ENCODE measurements at places on chromosomes 6 and 20.

DNA sequence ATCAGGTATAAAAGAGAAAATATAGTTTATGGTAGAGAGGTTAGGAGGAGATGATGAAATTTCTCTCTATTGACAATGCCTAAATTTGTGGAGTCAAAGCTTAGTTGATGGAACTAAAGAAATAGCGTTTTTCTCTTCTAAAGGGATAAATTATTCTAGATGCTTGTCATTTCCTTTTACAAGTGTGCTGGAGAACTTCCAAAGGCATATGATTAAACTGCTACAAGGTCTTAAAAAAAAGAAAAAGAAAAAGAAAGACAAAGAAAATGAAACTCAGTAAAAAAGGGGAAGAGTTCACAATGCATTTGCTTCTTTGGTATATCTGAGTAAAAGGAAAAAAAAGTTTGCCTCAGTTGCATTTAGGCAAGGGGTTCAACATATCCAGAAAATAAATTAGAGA is 499.8 kb upstream of the PTCHD4 start:
- H3K27ac ChIP-seq: no peak overlapping the region
- H3K4me1 ChIP-seq: no peaks in the 10 kb centered on the region
- H3K4me3 ChIP-seq: no peak overlapping the region
- DNase-seq: no peak
- no peaks in the 10 kb centered on the region for H3K36me3 ChIP-seq

DNA sequence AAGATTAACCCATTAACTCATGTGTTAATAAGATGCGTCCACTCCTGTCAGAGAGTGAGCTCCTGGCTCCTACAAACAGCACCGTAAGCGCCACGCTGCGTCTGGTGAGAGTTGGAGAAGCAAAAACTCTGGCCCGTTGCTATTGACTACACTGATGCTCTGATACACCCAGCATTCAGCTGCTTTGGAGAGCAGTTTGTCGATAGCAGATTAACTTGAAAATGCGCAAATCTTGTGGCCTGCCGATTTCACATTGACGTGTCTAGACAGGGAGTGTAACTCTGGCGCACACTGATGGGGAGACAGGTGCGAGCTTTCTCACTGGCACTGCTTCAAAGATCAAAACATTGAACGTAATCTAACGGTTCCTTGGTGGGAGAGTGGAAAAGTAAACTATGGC is 151.7 kb upstream of the RPS6KA2 start:
- DNase-seq: no peak
- no peaks in the 10 kb centered on the region for H3K4me1 ChIP-seq
- no peak overlapping the region for H3K4me3 ChIP-seq
- no peaks in the 10 kb centered on the region for H3K27me3 ChIP-seq
- no peaks in the 10 kb centered on the region for H3K36me3 ChIP-seq

- no peak overlapping the region for H3K4me3 ChIP-seq
- no peaks in the 10 kb centered on the region for H3K27me3 ChIP-seq
- H3K27ac ChIP-seq: no peak overlapping the region
- no peak for DNase-seq
Observed at GRCh38 chr6:8059129-8059528, 5.1 kb downstream of the BLOC1S5 start.

DNA sequence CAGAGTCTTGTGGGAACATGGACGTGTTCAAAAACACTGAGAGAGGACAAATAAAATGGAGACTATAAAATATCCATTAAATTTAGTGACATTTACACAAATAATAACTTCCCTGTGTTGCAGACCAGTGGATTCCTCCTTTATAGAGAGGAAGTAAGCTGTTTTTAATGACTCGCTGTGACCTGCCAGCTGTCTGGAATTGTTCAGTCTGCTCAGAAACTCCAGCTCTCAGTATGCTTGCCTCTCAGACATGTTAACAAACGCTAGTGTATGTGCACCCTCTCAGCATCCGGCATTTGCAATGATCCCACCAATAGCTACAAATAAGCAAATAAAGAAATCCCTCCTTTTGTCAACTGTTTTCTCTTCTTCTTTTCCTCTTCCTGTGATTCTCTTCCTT is 158.0 kb upstream of the TCF21 start:
- no peaks in the 10 kb centered on the region for H3K36me3 ChIP-seq
- H3K4me1 ChIP-seq: no peaks in the 10 kb centered on the region
- H3K4me3 ChIP-seq: no peak overlapping the region
- no peak overlapping the region for H3K27ac ChIP-seq

DNA sequence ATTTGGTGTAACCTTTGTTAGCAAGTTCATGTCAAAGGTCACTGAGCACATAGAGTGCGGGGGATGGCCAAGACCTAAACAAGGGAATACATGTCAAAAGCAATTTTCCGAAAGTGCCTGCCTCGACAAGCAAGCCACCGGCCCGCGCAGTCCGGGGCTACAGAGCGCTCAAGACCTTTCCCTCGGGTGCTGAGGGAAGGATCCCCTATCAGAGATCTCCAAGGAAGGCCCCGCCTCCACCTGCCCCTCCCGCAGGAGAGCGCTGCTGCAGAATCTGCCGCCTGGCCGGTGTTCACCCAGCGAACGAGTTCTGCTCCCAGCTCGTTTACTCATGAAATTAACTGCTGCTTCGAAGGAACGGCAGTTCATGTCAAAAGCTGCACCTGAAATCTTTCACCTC is 252.7 kb downstream of the BMP7 start:
- H3K27ac ChIP-seq: no peak overlapping the region
- no peaks in the 10 kb centered on the region for H3K4me1 ChIP-seq
- no peak overlapping the region for H3K4me3 ChIP-seq
- H3K27me3 ChIP-seq: peaks cover 14% of the 10 kb centered on the region
- no peak for DNase-seq
- no peaks in the 10 kb centered on the region for H3K36me3 ChIP-seq

- peaks cover 10% of the 10 kb centered on the region for H3K27me3 ChIP-seq
- H3K27ac ChIP-seq: no peak overlapping the region
- no peaks in the 10 kb centered on the region for H3K36me3 ChIP-seq
Observed at GRCh38 chr6:138341176-138341575, 36.5 kb upstream of the SMIM28 start.

DNA sequence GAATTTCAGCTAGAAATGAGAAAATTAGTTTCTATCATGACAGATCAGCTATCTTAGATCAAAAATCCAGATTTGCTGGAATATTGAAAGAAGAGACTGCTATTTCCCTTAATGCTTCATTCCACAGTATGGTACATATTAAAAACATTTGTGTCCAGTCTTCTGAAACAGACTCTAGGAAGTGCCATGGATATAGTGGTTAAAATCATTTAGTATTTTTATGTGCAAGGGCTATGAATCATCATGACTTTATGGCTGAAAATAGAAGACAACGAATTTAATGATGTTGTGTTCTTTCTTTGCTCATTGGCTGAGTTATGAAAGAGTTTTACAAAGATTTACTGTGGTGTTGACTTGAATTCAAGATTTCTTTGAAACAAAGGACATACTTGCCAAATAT is 146.6 kb downstream of the ANKRD60 start:
- H3K4me3 ChIP-seq: no peak overlapping the region
- peaks cover under 1% of the 10 kb centered on the region for H3K27me3 ChIP-seq
- no peak overlapping the region for H3K27ac ChIP-seq
- H3K36me3 ChIP-seq: no peaks in the 10 kb centered on the region
- no peak for DNase-seq
- no peaks in the 10 kb centered on the region for H3K4me1 ChIP-seq

DNA sequence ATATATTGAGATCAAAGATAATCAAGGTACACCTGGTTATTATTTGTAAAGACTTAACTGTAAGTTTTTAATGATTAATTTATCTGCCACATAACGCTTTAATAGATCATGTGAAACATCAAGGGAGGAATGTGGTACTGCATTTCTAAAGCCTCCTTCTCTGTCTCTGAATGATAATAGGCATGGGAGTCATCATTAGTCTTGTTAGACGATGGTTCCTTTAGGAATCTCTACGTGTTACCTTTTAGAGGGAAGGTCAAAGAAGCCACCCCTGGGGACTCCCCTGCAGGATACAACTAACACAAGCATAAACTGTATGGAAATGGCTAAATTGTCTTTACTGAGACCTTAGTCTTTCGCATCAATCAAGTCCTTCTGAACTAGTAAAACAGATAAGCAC is 173.6 kb upstream of the MCHR2 start:
- H3K4me3 ChIP-seq: no peak overlapping the region
- H3K27me3 ChIP-seq: peaks cover 4% of the 10 kb centered on the region
- H3K4me1 ChIP-seq: peaks cover 23% of the 10 kb centered on the region
- DNase-seq: no peak
- H3K27ac ChIP-seq: no peak overlapping the region

GRCh38 chr20:23632711-23633573 is 4.8 kb downstream of the CST3 start:
- no peak for DNase-seq
- H3K4me1 ChIP-seq: no peaks in the 10 kb centered on the region
- H3K27ac ChIP-seq: no peak overlapping the region
- H3K27me3 ChIP-seq: peaks cover 11% of the 10 kb centered on the region
- no peaks in the 10 kb centered on the region for H3K36me3 ChIP-seq
- no peak overlapping the region for H3K4me3 ChIP-seq

DNA sequence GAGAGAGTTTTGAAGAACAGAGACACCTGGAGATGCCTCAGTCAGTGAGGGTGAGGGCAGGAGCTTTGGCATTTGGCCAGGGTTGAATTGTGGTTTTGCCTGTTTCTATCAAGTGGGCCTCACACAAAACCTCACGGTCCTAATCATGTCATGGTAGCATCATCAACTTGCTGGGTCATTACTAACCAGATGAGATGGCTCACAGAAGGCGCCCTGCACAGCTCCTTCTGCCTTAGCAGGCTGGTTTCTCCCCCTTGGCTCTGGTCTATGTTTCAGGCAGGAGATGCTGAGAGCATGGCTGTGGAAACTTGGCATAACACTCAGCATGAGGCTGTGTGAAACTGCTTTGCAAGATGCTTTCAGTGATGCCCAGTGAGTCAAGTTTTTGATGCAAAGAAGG is 99.3 kb downstream of the LRRC1 start:
- H3K36me3 ChIP-seq: peaks cover 2% of the 10 kb centered on the region
- H3K4me1 ChIP-seq: no peaks in the 10 kb centered on the region
- no peak overlapping the region for H3K4me3 ChIP-seq
- DNase-seq: no peak
- no peaks in the 10 kb centered on the region for H3K27me3 ChIP-seq
